ENCODE measurements at places on chromosomes 2 and 18.

GRCh38 chr2:230435431-230435830, 19.4 kb downstream of the SP100 start:
- DNase-seq = no peak

DNA sequence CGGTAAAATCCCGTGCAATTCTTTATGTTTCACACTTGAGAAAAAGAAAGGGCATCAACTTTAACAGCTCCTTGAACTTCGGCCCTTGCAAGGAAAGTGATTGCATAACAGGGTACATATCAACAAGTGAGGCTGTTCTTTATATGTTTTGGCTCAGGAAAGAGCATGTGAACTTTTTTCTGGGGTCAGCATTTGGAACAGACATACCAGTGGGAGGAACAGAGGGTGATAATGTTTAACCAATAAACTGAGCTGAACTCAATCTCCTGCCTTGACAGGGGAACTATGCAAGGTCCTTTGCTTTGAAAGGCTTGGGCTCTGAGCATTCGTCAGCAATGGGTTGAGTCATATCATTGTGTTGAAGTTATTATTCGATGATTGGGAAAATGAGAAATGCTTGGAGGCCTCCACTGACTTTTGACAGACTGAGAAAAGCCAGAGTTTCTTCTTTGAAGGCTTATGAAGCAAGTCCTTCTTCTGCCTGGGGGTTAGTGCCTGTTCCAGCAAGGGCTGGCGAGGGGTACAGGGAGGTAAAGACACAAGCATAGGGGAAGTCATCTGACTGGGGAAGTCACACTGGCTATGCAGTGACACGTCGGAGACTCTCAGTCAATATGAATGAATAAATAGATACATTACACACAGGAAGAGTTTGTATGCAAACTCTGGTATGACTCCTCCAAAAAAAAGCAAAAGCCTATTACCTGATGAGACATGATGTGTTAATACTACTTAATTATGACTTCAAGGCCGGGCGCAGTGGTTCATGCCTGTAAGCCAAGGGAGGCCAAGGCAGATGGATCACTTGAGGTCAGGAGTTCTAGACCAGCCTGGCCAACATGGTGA, 57.2 kb downstream of the CYB5A start:
- DNase-seq = no peak

DNA sequence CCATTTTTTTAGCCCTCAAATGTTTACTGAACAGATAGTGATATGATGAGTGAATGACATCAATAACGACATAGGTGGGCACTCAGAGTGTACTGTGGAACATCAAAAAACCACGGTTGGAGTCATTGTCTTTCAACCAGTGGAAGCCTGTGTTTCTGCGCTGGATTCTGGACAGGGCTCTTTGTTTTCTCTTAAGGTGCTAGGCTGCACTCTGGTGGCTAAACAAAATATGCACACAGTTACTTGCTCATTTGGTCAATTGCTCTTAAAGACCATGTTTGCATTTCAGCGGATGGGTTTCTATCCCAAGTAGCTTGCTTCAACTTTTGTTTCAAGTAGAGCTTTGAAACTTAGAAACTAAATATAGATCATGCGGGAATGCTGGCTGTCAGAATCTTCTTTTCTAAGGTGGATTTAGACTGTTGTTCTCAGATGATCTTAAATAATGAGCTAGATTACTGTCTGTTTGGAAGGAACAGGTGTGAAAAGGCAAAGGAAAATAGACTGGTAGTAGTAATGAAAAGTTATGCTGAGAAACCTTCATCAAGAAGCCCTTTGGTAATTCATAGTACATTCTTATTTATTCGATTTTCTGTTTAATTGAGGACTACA, 48.5 kb upstream of the LYPD6B start:
- DNase-seq = no peak

GRCh38 chr2:177666408-177666807, 273.8 kb downstream of the AGPS start:
- DNase-seq = no peak

DNA sequence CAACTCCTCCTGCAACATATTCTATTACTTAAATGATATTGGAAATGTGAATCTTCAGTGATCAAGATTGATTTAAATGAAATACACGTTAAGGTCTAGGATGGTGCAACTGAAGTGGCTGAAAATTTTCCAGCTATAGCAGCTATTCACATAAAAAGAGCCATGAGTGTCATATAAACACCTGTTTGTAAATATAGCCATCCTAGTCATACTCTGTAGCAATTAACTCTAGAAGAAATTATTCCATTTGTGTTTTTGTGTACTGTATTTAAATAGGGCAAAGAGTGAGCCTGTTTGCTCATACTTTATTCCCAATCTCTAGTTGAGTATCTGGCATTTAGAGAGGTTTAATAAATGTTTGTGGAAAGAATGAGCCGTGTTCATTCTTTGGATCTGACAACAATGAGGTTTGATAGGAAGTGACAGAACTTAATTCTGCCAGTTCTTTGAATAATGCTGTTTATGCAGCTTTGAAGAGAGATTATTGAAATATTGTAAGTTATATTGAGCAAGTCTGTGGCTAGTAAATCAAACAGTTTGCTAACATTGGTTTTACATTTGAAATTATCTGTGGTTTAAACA, 49.7 kb downstream of the BABAM2 start:
- DNase-seq = no peak

DNA sequence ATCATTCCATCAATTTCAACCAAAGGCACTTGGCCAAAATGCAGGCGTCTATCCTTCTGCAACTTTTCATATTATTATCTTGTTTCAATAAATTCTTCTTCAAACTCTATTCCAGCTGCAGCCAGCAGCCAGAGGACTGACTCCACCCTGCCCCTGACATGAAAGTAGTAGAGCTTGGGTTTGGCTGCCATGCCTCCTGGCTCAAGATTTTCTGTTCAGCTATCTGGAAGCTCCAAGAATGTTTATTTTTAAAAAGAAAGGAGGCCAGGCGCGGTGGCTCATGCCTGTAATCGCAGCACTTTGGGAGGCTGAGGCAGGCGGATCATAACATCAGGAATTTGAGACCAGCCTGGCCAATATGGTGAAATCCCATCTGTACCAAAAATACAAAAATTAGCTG, 4.9 kb downstream of the DNAH7 start:
- DNase-seq = no peak

GRCh38 chr18:74541703-74542555, 7.6 kb downstream of the CNDP1 start:
- no peak for DNase-seq

All from cortex of kidney (tissue), 1 donor.